CD4-positive, alpha-beta T cell treated with Interleukin-21 for 1 hour (primary cell): ENCODE measurements at places on chromosomes 11 and 22.
A peak's percentile ranks its signal among the peaks of the same experiment; 100 is the strongest.

DNA sequence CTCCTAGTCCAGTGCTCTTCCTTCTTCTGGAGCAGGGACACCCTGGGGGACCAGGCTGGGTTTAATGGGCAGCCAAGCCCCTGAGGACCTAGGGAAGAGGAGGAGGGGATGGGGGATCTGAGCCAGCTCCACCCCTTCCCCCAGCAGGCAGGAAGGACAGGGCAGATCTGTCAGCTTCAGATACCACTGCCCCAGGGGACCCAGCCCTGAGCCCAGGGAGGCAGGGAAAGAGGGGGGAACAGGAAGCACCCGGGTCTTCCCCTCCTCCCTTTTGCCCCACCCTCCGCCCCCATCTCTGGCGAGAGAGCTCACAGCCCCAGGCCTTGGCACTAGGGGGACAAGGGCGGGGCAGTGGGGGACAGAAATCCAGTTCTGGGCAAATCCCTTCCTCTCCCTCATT, 11.7 kb upstream of the SOX10 start:
- peak; percentile 19 for DNase-seq

- DNase-seq, result no peak
Observed at GRCh38 chr11:21177379-21177778, 508.0 kb downstream of the NELL1 start.

GRCh38 chr11:120547811-120548681, 36.5 kb downstream of the GRIK4 start:
- DNase-seq, result no peak

GRCh38 chr11:75145972-75146519, 4.9 kb upstream of the SLCO2B1 start:
- no peak for DNase-seq

DNA sequence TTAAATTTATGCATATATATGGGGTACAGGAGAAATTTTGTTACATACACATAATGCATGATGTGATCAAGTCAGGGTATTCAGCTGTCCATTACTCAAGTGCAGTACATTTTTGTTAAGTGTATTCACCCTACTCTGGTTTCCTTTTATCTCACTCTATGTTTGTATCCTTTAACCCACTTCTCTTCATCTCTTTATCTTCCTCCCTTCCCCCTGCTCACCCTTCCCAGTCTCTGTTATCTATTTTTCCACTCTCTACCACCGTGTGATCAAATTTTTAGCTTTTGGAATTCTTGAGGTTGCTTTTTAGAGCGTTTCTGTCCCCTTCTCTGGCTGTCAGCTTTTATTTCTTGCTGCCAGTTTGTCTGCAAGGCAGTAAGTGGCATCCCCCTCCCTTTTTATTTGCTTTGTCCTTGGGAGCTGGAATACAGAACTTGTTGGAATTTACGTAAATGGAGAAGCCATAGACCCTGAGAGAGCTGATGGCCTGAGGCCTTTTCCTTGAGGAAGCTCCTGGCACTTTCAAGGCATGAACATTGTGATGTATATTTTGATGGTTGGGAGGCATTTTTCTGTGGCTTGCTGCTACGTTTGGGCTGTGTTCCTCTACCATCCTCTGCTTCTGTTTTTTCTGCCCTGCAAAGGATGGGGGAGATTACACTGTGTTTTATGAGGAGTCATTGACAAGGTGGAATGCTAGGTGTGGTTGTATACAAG, 148.6 kb downstream of the LDLRAD3 start:
- DNase-seq, result no peak

DNA sequence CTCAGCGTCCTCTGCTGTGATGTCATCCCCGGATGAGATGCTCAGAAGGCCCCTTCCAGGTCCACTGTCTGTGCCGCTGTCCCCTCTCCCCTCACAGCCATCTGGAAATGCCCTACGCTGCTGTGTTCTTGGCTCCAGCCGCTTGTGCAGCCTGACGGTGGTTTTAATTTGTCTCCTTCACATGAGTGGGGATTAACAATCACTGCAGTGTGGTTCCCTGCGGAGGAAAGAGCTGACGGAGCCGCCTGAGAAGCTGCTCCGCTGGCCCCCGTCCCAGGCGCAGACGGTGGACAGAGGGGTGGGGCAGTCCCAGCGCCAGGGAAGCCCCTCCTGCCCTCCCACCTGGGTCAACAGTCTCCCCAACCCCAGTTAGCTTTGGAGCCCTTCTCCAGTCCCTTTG, 67.5 kb upstream of the PHF21B start:
- no peak for DNase-seq

DNA sequence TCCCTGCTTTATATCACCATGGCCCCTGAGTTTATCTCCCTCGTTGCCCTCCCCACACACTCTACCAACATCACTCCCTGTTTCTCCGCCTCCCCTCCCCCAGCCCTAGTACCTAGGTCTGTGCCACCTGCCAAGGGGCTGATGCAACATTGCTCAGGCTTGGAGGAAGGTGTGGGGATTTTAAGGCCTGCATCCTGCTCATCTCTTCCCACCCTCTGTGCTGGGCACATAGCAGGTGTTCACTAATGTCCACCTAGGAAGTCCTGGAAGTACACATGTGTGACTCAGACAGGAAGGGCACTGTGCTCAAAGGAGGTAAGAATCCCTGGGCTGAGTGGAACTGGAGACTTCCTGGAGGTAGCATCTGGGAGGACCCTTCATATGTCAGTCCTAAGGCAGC, 37.0 kb downstream of the PDE2A start:
- DNase-seq, result no peak

- DNase-seq, result no peak
Observed at GRCh38 chr22:36795633-36796032, 19.7 kb upstream of the IFT27 start.

DNA sequence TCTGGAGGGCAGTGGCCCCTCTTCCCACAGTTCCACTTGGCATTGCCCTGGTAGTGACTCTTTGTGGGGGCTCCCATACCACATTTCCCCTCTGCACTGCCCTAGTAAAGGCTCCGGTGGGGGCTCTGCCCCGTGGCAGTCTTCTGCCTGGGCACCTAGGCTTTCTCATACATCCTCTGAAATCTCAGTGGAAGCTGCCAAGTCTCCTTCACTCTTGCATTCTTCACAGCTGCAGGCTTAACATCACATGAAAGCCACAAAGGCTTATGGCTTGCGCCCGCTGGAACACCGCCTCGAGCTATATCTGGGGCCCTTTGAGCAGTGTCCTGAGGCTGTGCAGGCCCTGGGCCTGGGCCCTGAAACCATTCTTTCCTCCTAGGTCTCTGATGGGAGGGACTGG, 25.3 kb downstream of the PLEKHB1 start:
- DNase-seq, result no peak

DNA sequence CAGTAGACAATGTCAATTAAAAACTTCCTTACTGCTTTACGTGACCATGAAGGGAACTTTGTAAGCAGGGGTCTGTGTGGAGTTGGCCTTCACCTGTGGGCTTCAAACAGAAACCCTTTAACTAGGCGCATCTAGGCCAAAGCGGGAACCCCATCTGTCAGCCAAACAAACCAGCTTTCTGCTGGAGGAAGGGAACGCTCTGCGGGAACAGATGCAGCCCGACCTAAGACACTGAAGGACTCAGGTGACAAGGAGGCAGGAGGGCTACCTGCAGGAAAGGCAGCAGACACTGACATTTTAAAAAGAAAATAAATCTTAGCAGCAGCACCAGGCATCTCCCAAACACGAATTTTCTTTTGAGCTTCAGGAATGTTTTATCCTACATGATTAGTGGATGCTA, 78.4 kb downstream of the CADM1 start:
- no peak for DNase-seq

DNA sequence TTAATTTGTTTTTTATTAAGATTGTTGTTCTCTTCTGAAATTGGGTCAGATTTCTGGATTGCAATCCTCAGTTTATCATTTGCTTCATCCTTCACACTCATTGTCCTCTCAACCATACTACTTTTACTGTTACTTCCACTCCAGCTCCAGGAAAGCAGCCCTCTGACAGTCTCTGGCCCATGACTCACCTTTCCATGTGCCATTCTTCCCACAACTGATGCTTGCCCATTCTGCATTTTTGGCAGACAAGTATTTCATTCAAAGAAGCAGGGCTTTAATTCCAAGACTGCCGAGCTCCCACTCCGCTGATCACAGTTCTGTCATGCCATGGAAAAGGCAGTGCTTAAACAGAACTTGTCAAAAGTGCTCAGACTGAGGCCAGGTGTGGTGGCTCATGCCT, 139.2 kb downstream of the WNT11 start:
- no peak for DNase-seq

DNA sequence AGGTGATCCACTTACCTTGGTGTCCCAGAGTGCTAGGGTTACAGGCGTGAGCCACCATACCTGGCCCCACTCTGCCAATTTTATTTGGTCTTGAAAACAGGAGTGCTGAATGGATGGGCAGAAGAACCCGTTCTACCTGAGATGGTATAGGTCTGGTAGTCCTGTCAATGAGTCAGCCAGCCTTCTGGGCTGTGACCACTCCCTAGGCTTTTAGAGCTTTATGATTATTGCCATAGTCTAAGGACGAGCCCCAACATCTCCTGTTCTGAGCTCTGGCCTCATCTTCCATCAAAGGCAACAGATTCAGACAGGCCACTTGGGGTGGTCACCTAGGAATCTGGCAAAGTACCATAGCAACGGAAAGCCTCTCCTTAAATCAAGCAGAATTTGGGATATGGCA, 11.5 kb downstream of the ZDHHC5 start:
- no peak for DNase-seq

GRCh38 chr11:113296447-113297205, 17.8 kb upstream of the TTC12 start:
- no peak for DNase-seq

DNA sequence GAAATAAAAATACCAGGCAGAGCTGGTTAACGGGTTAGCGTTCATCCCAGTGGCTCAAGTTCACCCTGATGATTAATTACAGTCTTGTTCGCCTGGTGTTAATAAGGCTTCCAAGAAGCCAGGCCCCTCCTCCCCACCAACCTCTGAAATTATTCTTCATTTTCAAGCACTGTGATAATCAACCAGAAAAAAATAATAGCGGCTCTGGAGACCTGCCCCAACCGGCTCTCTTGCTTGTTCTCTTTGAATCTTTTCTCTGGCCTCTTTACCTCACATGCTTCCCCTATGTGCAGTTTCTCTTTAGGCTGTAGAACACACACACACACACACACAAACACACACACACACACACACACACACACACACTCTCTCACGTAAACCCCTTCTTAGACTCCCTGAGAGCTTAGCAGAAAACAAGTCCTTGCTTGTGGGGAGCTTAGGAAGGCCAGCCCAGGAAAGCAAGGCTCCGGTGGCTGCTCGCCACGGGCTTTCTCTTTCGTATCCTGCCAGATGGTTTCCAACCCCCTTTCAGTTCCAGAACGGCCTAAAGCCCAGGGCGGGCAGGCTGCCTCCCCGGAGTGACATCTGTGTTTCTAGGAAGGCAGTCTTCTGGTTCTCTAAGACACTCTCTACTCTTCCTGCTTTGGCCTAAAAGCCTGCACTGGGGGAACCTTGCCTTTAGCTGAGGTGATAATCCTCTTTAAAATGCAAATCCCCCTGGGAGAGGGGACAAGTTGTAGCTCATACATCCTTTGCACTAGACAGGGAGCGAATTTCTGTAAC, 106.4 kb upstream of the SESN3 start:
- peak; percentile 40 for DNase-seq

GRCh38 chr11:128483211-128483788, 104.1 kb downstream of the ETS1 start:
- peak; percentile 80 for DNase-seq

- no peak for DNase-seq
Observed at GRCh38 chr11:116710001-116710674, 62.6 kb downstream of the BUD13 start.

DNA sequence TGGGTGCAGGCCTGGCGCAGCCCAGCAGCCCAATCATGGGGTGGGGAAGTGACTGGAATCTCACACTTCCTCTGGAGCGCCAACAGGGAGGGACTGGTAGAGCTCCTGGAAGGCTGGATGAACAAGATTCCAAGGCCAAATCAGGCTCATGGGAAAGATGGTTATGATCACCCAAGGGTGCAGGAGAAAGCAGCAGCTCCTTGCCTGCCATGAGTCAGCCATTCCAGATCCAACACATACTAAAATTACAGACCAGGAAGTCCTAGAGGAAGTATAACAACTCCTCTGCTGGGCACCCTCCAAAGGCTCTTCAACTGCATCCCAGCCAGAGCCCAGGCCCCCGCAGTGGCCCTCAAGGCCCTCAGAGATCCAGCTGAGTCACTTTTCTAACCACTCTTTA, 427.3 kb downstream of the TENM4 start:
- DNase-seq, result no peak

GRCh38 chr22:50148991-50149721, 21.4 kb upstream of the PANX2 start:
- peak; percentile 79 for DNase-seq

DNA sequence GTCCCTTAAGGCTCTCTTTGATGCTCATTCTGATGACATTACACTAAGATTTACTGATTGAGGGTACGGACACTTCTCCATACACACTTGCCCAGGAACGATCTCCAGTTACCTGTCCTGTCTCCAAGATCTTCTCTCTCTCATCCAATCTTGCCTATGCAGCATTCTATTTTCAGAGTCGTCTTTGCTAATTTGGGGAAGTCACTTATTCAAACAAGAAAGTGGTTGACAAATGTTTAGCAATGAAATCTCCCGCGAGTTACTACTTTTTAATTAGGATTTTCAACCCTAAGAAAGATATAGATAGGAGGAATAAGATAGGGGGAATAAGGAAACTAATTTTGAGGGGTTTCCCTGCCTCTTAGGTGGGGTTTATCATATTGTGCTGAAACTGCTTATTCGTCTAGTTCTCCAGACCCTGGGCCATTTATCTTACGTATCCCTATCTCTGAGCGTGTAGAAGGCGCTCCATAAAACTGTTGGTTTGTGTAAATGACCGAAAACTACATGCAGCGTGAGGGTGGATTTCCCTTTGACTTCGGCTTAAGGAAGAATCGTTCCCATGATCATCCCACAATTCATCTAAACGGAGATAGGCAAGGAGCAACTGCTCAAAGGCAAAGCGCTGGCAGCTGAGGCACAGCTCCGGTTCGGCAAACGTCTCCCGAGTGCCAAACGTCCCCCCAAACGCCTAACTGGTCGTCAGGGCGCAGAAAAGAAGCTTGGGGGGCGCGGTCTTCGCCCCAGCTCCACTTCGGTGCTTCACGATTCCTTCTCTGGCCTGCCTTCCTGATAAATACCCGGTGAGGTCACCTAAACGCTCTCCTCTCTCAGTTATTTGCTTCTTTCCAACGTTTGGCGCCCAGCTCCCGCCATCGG, 804 bp downstream of the APIP start:
- no peak for DNase-seq
